HS-27A (cell line): ENCODE measurements at places on chromosomes 13 and 19.
A peak's percentile ranks its signal among the peaks of the same experiment; 100 is the strongest.

GRCh38 chr19:46115396-46116106, 8.9 kb downstream of the IGFL3 start:
- DNase-seq = no peak

GRCh38 chr19:10701955-10702525, 801 bp downstream of the QTRT1 start:
- no peak for DNase-seq

DNA sequence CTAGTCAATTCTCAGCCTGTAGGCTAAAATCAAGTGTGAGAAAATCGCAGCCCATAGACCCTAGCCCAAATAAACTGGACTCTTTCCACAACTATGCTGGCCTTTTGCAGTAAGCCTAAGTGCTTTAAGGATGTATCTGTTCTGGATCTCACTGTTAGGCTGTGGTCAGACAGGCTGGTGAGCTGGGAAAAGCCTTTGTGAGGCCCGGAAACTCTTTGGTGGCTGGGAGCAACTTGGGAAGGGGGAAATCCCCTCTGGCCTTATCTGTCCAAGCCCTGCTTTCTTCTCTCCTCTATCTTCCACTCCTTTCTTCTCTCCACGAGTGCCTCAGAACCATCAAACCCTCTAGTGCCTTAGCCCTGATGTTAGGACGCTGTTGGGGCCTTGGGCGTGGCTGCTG, 135.4 kb downstream of the LACC1 start:
- no peak for DNase-seq

DNA sequence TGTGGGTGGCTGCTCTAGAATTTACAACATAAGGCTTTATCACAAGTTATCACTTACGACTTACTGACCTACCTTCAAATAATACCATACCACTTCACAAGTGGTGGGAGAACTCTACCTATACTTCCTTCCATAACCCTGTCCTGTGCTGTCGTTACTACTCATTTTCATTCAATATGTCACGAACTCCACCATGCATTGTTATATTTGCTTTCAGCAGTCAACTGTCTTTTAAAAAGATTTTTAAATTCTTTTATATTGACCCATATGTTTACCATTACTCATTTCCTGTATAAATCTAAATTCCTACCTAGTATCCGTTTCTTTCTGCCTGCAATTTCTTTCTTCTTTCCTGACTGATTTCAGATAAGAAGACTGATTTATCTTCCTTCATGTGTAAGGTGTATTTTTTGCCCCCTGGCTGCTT, 200.0 kb downstream of the KLF12 start:
- DNase-seq = no peak

DNA sequence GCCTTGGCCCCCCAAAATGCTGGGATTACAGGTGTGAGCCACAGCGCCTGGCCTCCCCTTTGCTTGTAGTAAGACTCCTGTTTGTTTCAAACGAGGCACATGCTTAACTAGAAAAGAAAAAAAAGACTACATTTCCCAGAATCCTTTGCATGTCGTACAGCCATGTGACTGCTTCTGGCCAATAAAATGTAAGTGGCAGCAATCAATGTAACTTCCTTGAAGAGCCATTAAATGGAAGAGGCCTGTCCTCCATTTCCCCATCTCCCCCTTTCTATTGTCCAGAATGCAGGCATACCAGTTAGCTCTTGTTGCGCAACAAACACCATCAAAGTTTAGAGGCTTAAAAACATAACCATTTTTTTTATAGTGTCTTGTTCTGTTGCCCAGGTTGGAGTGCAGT, 10.4 kb upstream of the GPR32 start:
- DNase-seq = no peak

GRCh38 chr13:34847766-34848165, 94.3 kb upstream of the NBEA start:
- DNase-seq = no peak

- DNase-seq = no peak
Observed at GRCh38 chr13:48144413-48145035, 49.6 kb upstream of the MED4 start.

- DNase-seq = no peak
Observed at GRCh38 chr13:97434397-97435201, 630 bp downstream of the RAP2A start.

GRCh38 chr19:28213470-28214082, 999.4 kb downstream of the UQCRFS1 start:
- DNase-seq = no peak

DNA sequence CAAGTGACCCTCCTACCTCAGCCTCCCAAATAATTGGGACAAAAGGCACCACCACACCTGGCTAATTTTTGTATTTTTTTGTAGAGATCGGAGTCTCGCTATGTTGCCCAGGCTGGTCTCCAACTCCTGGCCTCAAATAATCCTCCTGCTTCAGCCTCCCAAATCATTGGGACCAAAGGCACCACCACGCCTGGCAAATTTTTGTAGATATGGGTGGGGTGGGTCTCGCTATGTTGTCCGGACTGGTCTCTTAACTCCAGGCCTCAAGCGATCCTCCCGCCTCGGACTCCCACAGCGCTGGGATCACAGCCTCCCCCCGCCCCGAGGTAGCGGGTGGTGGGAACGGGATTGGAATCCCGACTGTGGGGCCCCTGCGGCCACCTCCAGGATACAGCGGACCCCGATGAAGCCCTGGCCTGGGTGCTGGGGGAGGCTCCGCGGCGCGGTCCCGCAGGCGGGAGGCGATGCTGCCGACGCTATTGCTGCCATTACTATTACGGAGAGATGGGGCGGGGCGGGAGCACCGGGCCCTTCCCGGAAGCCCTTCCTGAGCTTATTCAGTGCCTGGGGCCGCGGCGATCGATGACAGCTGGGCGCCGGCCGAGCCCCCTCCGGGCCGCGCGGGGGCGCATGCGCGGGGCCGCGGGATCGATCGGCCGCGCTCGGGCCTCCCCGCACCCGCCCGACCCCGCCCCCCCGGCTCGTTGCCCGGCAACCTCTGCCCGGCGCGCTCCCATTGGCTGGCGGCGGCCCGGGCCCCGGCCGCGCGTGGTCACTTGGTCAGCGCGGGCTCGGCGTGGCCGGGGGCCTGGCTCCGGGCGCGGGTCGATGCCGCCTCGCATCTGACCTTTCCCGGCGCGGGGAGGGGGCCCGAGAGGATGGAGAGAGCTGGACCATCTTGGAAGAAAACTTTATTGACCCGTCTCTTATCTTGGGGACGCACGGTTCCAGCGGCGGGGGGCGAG, 27.9 kb upstream of the ONECUT3 start:
- DNase-seq = no peak

- DNase-seq = no peak
Observed at GRCh38 chr19:33329736-33330135, 27.4 kb upstream of the CEBPA start.

GRCh38 chr13:28408235-28408848, 86.6 kb downstream of the FLT1 start:
- DNase-seq = no peak

- no peak for DNase-seq
Observed at GRCh38 chr13:79462895-79463294, 18.1 kb upstream of the NDFIP2 start.

DNA sequence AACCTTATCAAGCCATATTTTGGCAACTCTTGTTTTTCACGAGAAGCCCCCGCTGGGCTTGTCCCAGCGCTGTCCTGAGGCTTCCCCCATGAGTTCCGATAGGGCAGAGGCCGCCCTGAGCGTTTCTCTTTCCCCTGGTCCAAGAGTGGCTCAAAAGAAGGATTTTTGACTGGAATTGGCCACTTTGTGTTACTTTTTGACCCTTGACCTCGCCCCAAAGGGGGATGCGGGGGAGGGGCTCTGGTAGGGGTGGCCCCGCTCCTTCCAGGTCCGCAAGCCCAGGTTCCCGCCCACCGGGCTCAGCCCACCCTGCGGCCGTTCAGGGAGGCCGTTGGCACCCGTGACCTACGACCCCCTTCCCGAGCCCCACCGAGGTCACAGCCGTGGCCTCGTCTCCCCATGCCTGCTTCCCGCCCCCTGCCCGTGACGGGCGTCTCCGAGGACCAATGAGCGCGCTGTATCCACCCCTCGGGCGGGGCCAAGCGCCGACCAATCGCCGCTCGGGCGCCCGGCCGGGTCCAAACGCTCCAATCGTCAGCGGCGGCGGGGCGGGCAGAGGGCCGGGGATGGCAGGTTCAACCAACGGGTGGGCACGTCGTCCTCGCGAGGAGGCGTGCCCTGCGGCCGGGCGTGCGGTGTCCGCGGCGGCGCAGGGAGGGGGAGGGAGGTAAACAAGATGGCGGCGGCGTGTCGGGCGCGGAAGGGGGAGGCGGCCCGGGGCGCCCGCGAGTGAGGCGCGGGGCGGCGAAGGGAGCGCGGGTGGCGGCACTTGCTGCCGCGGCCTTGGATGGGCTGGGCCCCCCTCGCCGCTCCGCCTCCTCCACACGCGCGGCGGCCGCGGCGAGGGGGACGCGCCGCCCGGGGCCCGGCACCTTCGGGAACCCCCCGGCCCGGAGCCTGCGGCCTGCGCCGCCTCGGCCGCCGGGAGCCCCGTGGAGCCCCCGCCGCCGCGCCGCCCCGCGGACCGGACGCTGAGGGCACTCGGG, at the start of gene STK11:
TSS of gene STK11 (plus strand) at position 665 of the 986 bp plus-strand sequence. CDS start 1,136 bp downstream, outside the sequence.
- peak; percentile 82 for DNase-seq

- no peak for DNase-seq
Observed at GRCh38 chr13:70253411-70253810, 145.2 kb upstream of the KLHL1 start.

- DNase-seq = peak; percentile 11
Observed at GRCh38 chr19:52343548-52343947, 7.5 kb downstream of the ZNF610 start.

GRCh38 chr13:54884682-54885081, 1856.1 kb downstream of the OLFM4 start:
- no peak for DNase-seq

- no peak for DNase-seq
Observed at GRCh38 chr19:50796128-50796633, 6.0 kb downstream of the ACP4 start.

DNA sequence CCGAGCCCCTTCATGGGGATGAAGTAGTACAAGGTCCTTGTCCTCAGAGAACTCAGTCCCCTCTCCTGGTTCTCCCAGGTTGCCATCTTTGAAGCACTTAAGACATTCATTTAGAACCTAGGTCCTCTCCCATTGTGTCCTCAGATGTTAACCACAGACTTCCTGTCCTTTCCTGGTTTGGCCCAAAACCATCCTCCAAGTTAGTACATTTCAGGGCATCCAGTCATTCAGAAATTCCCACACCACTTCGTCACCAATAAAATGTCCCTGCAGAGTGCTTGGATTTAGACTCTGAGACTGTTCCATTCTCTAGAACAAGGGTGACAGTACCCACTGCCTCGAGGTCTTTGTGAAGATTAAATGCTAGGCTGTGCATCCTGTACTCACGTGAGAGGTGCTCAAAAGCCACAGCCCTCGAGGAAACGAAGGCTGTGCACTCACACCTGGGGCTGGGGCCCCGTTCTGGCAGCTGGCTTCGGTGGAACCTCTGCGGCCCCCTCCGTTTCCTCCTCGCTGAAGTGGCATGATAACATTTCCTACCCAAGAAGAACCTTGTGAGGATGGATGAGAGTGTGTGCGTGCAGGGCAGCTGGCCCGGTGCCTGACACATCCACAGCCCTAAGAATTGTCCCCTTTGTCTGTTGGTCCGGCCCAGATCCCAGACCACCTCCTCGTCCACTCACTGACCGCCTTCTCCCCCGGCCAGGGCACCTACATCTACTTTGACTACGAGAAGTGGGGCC, 4.7 kb downstream of the LENG1 start:
- DNase-seq = no peak

DNA sequence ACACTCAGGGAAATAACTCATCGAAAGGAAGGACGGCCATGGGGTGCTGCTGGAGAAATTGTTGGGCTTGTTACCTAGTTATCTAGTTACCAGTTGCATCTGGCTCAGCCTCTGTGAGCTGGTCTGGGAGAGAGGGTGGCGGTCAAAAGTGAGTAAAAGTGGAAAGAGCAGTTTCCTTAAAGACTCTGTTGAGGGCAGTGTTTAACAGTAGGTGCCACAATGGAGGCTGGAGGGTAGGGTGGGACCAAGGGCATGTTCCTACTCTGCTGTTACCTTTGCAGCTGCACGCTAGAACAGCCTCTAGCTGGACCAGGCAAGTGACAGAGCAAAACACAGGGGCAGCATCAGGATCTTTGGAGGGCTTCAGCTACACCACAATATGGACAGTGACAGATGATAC, 228.8 kb upstream of the STARD13 start:
- DNase-seq = no peak

- no peak for DNase-seq
Observed at GRCh38 chr19:30163663-30164062, 208.5 kb upstream of the ZNF536 start.

- DNase-seq = no peak
Observed at GRCh38 chr19:49533551-49534488, 6.0 kb downstream of the RCN3 start.
